CD4-positive, alpha-beta T cell treated with Interleukin-4 for 1 hour (primary cell): ENCODE measurements at places on chromosomes 2 and 18.
A peak's percentile ranks its signal among the peaks of the same experiment; 100 is the strongest.

DNA sequence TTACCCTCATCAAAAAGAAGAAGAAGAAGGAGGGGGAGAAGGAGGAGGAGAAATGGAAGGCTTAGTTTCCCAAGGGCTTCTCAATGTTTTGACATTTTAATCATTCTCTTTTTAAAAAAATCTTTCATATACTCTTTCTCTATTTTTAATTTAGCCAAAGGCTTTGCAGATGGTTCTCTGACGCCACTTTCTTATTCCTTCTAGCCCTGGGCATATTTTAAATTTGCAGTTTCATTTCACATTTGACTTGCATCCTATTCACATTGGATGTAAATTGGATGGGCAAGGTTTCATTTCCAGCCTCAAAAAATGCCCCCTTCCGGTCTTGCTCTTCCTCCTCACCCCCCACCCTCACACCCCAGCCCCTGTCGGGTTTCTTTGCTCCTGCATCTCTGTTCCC is 29.8 kb downstream of the MAL start:
- no peak for DNase-seq

DNA sequence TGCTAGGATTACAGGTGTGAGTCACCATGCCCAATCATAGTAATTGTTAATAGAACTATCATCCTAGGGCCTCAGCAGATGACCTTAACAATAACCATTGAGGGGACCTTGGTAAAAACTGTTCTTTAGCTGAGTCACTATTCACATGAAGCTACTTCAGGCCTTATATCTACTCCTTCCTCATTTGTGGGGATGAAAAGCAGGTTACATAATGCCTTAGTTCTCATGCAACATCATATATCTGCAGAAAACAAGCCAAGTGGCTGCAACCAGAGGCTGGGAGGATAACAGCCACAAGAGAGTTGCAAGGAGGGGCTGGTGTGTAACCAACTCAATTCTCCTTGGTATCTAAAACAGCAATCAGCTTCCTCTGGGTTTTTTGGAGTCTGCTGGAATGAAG is 445.4 kb downstream of the NBAS start:
- DNase-seq, result no peak

DNA sequence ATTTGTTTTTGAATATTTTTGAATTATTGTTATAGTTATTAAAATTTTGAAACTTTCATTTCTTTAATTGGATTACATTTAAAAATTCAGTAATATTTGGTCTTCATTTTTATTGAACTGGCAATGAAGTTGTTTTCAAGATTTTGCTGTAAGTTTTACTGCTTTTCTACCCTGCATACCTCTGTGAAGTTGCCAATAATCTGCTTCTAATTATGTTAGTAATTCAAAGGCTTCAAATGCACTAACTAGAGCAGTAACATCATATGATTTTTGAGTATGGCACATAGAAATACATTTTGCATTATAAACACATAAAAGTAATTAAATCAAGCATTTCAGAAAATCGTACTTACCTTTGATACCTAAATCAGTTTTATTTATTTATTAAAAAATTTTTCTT is 40.3 kb upstream of the FAM171B start:
- no peak for DNase-seq

- DNase-seq, result no peak
These were observed 8.1 kb downstream of the ECEL1 start for GRCh38 chr2:232479341-232480200.

- no peak for DNase-seq
These were observed 41.8 kb downstream of the TTC32 start for GRCh38 chr2:19860022-19860421.

DNA sequence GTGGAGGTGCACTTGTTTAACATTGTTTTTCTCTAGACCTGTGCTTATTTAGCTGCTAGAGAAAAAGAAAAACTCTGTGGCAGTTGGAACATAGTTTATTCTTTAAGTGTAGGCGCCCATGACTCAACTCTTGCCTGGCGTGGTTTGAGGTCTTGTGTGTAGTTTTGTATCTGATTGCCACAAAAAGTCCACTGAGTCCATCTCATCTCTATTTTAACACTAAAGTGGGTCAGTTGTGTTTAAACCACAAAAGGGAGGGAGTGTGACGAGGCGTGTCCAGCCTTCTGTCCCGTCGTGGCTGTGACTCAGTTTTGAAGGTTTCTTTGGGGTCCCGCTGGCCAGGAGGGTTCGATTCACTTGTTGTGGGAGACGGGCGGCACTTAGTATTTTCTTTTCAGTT is 15.3 kb upstream of the UGT1A9 start:
- no peak for DNase-seq

DNA sequence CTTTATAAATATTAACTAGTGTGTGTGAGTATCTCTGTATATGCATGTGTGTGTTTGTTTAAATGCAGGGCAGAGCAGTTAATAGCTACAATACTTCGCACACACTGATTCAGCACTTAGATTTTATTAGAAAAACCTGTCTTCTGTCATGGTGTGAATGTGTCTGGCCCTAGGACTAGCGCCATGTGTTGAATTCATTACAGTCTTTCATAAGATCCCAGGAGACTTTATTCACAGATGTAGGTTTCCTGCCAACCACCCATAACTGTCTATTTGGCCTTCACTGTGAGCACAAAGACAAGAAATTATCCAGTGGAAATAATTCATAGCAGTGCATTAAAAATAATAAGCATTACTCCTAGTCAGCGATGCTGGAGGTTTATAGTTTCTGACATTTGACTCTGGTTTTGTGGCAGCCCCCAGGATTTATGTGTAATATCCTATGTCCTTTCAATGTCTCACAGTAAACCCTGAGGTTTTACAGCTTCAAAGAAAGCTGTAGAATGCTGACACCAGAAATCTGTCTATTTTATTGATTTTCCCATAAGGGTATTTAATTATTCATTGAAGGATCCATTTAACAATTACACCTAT is 93.9 kb downstream of the ZNF804A start:
- DNase-seq, result no peak

- no peak for DNase-seq
These were observed 66.7 kb upstream of the HPCAL1 start for GRCh38 chr2:10235909-10236550.

DNA sequence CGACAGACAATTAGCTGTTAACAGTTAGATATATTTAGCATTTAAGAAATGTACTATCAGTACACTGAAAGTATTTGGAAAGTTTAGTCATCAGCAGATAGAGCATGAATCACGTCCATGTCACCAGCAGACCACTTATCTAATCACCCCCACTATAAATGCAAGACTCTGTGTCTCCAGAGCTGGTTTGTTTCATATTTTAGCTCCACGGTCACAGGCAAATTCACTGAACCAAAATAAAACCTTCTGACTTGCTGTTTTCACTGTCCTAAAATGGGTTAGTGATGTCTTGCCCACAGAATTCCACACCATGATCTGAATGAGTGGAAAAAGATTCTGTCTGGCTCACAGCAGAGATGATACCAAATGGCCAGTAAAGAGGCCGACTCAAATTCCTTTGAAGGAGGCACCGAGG is 64.9 kb downstream of the CDH2 start:
- DNase-seq, result no peak

DNA sequence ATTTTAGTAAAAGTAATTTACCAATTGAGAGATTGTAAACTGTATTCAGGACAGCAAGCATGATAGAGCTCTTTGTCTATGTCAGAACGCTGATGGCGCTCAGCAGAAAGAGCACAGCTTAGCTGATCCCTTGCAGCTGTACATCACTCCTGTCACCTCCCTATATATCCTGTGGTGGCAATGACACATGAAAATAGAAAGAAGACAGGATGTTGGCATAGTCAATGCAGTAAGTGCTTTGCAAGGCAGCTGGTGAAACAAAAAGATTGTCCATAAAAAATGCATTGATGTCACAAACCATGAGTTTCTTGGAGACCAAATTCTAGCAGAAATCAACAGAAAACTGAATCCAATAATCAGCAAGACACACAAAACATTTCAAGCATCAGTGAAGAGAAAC is 221.5 kb downstream of the RIT2 start:
- no peak for DNase-seq

DNA sequence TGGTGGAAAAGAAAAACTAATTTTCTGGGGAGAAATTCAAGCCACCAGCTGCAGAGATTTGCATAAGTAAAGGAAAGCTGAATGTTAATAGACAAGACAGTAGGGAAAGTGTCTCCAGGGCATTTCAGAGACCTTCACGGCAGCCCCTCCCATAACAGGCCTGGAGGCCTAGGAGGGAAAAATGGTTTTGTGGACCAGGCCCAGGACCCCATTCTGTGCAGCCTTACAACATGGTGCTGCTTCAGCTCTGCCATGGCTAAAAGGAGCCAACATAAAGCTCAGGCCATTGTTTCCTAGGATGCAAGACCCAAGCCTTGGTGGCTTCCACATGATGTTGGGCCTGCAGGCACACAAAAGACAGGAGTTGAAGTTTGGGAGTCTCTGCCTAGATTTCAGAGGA is 697.1 kb downstream of the SOCS6 start:
- DNase-seq, result no peak

DNA sequence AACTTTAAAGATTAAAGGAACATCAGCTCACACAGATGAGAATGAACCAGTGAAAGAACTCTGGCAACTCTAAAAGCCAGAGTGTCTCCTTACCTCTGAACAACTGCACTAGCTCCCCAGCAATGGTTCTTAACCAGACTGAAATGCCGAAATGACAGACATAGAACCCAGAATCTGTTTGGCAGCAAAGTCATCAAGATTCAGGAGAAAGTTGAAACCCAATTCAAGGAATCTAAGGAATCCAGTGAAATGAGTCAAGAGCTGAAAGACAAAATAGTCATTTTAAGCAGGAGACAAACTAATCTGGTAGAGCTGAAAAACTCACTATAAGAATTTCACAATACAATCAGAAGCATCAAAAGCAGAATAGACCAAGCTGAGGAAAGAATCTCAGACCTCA is 72.0 kb downstream of the STRADB start:
- DNase-seq, result no peak

DNA sequence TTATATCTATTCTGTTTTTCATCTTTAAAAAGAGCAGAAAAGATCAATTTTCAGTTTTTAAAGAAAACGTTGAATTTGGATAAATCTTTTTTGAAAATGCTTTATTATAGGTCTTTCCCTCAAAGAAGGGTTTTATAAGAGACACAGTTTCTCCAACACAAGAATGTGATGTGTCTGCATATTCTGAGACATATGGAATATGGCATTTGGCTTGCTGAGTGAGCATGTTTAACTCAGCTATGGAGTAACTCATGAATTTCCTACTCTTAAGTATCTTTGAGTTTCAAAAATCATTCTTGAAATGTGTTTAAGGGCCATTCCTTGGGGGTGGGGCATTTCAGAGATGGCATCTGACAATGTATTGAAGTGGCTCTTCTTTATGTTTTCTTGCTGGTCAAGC is 191.5 kb downstream of the CCDC85A start:
- DNase-seq, result no peak

- no peak for DNase-seq
These were observed 43.7 kb downstream of the RPIA start for GRCh38 chr2:88735133-88735532.

DNA sequence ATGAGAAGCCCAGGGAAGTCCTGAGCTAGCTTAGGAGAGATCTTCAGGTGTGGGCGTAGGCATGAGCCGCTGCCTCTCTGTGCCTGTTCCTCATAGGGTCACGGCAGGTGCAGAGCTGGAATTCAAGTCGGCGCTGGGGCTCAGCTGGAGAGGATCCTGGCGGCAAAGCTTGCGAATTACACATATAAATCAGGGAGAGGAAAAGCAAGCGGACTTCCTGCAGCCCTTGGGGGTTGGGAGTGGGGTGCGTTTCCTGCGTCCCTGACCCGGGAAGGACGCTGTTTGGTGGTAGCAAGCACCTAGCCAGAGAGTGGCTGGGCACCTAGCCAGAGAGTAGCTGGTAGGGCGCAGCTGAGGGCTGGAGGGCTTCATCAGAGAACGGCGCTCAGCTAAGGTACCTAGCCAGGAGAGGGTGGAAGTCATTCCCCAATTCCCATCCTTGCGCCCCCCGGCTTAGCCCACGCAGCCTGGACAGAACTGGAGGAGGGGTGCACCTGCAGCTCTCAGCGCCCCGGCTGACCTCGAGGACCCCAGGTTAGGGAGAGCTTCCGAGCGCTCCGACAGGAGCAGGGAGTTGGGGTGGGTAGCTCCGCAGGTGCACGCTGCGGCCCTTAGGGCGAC is 459 bp upstream of the EFR3B start:
- DNase-seq, result peak; percentile 23

- DNase-seq, result no peak
These were observed 48.1 kb upstream of the TBC1D8 start for GRCh38 chr2:101199251-101199791.
